ENCODE measurements at places on chromosomes 16 and 17.

- peak; percentile 87 for DNase-seq
Observed at GRCh38 chr16:10385725-10386516, at the start of gene ATF7IP2. Gene ATF7IP2, plus strand, starts transcription at chr16:10386061. Its CDS starts 44,560 bp downstream, at chr16:10430621.

DNA sequence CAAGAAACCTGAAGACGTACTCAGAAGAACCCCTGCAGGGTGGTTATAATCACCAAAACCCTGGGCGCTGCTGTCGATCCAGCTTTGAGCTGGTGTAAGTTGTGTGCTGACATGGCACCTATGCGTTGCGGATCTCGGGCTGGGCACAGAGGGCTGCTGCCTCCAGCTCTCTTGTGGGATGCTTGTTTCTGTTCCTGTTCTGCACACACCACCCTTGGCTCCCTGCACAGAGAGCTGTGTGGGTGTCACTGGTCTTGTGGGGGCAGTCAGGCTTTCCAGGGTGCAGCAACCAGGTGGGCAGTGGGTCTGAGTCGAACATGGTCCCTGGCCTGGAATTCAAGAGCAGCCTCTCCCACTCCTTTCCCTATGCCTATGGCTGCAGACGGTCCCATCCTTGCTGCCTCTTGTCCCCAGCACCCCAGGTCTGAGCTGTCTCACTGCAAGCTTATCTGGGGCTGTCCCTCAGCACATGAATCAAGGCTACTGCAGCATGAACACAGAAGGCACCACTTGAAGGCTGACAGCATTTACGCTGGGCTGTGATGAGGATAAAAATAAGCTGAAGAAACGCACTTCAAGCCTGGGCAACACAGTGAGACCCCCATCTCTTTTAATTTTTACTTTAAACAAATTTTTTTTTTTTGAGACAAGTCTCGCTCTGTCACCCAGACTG, 20.1 kb downstream of the ZNF276 start:
- no peak for DNase-seq

DNA sequence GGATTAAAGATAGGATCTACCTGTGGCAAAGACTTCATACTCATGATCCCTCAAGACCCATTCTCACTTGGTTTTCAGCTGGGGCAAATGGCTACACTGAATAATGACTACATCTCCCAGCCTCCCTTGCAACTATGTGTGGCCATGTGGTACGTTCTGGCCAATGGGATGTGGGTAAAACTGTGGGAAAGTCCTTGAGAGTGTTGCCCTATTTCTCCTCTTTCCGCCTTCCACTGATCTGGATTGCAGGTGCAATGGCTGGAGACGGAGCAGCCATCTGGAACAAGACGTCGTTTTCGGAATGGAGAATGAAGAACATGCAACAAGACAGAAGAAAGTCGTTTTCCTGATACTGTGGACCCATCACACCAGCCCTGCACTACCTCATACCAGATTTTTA, 48.5 kb downstream of the HAPSTR1 start:
- DNase-seq = peak; percentile 34

DNA sequence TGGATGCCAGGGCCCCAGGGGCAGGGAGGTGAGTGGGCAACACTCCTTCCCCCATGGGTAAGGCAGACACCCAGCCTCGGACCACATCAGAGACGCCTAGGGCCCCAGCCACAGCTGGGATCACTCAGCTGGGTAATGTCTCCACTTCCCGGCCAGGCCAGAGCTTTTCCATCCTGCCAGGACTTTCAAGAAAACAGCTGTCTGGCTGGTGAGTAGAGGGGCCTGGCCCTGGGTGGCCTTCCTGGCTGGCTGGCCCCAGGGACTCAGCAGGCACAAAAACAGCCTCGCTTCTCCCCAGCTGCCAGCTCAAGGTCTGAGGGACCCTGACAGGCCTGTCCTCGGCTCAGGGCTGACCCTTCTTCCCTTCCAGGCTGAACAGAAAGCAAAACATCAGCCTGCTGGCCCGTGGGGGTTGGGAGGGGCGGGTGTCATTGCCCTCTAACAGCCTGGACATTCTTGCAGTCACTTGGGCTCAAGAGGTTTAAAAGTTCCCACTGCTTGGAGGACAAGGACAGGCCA, 45.3 kb upstream of the JPH3 start:
- peak; percentile 86 for DNase-seq

DNA sequence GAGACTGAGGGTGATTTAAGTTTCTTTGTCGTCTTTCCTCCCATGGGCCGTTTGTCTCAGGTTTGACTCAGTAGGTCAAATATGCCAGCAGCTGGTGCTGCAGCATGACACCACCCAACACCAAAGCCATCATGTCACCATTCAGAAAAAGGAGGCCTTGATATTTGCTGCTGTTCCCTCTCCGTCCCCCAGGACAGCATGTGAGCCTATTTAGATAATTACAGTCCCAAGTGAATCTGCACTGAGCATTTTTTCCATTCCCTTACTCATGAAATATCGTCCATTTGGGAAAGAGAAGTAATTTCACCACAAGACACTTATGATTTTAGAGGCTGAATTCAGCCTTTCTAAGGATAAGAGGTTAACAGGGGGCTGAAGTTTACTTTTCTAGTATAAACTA, 62.2 kb upstream of the ADORA2B start:
- DNase-seq = no peak

DNA sequence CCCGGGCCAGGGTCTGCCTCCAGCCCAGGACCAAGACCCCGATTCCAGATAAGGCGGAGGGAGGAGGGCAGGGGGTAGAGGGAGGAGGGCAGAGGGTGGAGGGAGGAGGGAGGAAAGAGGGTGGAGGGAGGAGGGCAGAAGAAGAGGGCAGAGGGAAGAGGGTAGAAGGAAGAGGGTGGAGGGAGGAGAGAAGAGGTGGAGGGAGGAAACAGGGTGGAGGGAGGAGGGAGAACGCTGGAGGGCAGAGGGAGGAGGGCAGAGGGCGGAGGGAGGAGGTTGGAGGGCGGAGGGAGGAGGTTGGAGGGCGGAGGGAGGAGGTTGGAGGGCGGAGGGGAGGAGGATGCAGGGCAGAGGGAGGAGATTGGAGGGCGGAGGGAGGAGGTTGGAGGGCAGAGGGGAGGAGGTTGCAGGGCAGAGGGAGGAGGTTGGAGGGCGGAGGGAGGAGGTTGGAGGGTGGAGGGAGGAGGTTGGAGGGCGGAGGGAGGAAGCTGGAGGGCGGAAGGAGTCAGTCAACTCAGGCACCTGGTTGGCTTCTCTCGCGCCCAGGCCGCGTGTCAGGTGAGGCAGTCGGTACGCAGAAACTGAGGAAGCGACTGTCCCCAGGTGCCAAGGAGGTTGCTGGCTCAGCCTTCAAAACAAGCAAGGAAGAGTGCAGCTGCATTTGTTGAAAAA, 65.2 kb downstream of the KLHDC4 start:
- no peak for DNase-seq

DNA sequence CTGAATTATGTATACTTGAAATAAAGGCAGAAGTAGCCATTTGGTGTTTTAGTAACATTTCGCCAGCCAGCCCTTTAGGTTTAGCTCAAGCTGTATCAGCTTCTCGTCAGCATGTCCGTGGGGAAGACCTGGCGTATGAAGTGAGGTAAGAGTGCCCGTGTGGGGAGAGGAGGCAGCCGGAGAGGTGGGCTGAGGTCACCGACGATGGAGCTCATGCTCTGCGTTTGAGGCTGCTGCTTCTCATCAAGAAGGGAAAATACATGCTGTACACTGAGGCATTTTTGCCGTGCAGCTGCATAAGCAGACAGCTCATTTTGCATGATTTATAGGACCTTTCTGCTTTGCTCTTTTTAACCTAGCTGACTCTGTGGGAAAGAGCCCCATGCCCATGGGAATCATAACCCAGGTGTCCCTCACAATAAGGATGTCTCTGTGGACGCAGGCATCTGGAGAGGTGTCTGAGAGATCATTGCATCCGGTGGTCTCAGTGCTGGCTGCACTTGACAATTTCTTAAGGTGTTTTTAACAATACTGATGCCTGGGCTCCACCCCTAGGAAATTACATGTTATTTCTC, 179.1 kb downstream of the ABCC12 start:
- no peak for DNase-seq

GRCh38 chr17:38436386-38436785, 8.1 kb downstream of the ARHGAP23 start:
- no peak for DNase-seq

DNA sequence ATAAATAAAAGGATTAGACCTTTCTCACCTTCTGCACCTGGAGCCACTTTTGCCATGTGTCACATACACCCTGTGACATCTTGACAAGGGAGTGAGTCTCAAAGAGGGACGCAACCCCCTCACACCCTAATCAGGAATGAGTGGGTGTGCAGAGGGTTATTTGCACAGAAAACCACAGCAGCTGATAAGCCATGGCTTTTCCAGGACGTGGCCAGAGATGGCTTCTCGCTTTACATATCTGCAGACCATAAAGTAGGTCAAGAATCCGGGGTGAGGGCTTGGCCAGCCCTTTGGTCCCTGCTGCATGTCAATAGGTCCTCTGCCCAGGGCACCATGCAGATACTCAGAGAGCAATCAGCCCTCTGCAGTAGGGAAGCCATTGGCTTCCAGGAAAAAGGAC, 2.4 kb upstream of the CD300LF start:
- no peak for DNase-seq

GRCh38 chr17:14302091-14302430, 1.2 kb downstream of the HS3ST3B1 start:
- DNase-seq = peak; percentile 63

GRCh38 chr16:82992786-82993185, 366.0 kb downstream of the CDH13 start:
- DNase-seq = no peak

GRCh38 chr17:1511290-1511689, 5.1 kb downstream of the INPP5K start:
- peak; percentile 54 for DNase-seq
